T-cell (primary cell): ENCODE measurements at places on chromosomes 13 and 19. TPM values are rescaled to one million over a fixed set of nuclear protein-coding genes. Genes with fewer than 3 reads are reported as not detected.

GRCh38 chr13:73428137-73428536, 369.3 kb downstream of the KLF5 start:
- H3K27ac ChIP-seq, result no peak overlapping the region
- no peaks in the 10 kb centered on the region for H3K27me3 ChIP-seq
- no peak for DNase-seq
- no peaks in the 10 kb centered on the region for H3K4me1 ChIP-seq
- no peaks in the 10 kb centered on the region for H3K36me3 ChIP-seq
- no peak overlapping the region for H3K4me3 ChIP-seq

- peaks cover 14% of the 10 kb centered on the region for H3K4me1 ChIP-seq
- no peak overlapping the region for H3K27ac ChIP-seq
- DNase-seq, result no peak
- no peaks in the 10 kb centered on the region for H3K36me3 ChIP-seq
Measured at GRCh38 chr19:34276614-34277013, 22.3 kb downstream of the GARRE1 start.

- H3K36me3 ChIP-seq, result no peaks in the 10 kb centered on the region
- no peak overlapping the region for H3K27ac ChIP-seq
- no peak for DNase-seq
- H3K27me3 ChIP-seq, result no peaks in the 10 kb centered on the region
- no peaks in the 10 kb centered on the region for H3K4me1 ChIP-seq
Measured at GRCh38 chr13:34502011-34502410, 440.1 kb upstream of the NBEA start.

DNA sequence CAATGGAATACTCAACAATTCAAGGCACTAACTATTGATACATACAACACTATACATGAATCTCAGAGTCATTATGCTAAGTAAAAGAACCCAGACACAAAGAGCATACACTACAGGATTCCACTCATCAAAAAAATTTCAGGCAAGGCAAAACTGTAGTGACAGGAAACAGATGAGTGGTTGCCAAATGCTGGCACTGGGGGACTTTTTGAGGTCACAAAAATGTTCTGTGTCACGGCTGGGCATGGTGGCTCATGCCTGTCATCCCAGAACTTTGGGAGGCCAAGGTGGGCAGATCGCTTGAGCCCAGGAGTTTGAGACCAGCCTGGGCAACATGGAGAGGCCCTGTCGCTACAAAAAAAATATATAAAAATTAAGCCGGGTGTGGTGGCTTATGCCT, 129.4 kb downstream of the KL start:
- H3K4me3 ChIP-seq, result no peak overlapping the region
- no peaks in the 10 kb centered on the region for H3K4me1 ChIP-seq

- H3K27me3 ChIP-seq, result no peaks in the 10 kb centered on the region
- H3K4me3 ChIP-seq, result no peak overlapping the region
- H3K36me3 ChIP-seq, result no peaks in the 10 kb centered on the region
- no peak for DNase-seq
Measured at GRCh38 chr13:110824702-110825300, 90.1 kb downstream of the ANKRD10 start.

GRCh38 chr19:42199440-42200115, 17.9 kb downstream of the DEDD2 start:
- peaks cover 59% of the 10 kb centered on the region for H3K4me1 ChIP-seq
- peak overlapping the region; percentile 57 for H3K4me3 ChIP-seq
- peak overlapping the region; percentile 94 for H3K27ac ChIP-seq
- peaks cover 53% of the 10 kb centered on the region for H3K36me3 ChIP-seq
- H3K27me3 ChIP-seq, result no peaks in the 10 kb centered on the region

GRCh38 chr13:87131611-87132010, 539.6 kb upstream of the SLITRK5 start:
- H3K4me1 ChIP-seq, result no peaks in the 10 kb centered on the region
- no peak overlapping the region for H3K27ac ChIP-seq
- H3K4me3 ChIP-seq, result no peak overlapping the region

DNA sequence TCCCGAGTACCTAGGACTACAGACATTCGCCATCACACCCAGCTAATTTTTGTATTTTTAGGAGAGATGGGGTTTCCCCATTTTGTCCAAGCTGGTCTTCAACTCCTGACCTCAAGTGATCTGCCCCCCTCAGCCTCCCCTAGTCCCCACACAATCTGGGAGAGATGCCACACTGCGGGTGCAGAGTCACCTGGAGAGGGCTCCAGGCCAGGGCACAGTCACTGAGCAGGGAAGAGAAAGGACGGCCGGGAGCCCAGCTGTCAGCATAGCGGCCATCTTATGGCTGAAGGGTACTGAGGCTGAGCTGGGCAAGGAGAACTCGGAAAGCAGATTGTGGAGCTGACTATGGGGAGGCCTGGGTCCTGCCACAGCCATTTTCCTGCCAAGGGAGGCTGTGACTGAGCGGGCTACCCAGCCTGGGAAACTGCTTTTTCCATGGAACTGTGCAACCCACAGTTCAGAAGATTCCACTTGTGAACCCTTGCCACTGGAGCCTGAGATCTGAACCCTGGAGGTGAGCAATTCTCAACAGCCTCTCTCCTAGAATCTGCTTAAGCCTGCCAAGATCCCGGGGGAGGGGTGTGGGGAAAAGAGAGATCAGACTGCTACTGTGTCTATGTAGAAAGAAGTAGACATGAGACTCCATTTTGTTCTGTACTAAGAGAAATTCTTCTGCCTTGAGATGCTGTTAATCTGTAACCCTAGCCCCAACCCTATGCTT, 109.2 kb downstream of the ZNF486 start:
- no peaks in the 10 kb centered on the region for H3K4me1 ChIP-seq
- no peak for DNase-seq
- no peak overlapping the region for H3K27ac ChIP-seq
- H3K27me3 ChIP-seq, result no peaks in the 10 kb centered on the region

DNA sequence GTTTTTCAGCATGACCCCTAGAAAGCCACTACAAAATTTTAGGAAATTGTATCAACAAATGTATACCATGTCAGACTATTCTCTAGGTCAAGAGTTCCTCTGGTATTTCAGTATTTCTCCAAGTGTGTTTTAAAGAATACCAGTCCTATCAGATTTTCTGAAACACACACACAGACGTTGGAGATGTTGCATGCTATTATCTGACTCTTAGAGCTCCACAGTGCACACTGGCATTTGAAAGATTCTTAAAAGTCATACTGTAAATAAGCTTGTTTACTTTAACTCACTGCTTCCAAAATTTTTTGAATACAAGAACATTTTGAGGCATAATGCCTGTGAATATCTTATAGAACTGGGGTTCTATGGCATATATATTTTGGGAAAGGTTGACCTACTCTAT, 33.8 kb upstream of the VWA8 start:
- H3K36me3 ChIP-seq, result no peaks in the 10 kb centered on the region
- no peak overlapping the region for H3K4me3 ChIP-seq
- H3K4me1 ChIP-seq, result no peaks in the 10 kb centered on the region
- no peaks in the 10 kb centered on the region for H3K27me3 ChIP-seq
- H3K27ac ChIP-seq, result no peak overlapping the region

DNA sequence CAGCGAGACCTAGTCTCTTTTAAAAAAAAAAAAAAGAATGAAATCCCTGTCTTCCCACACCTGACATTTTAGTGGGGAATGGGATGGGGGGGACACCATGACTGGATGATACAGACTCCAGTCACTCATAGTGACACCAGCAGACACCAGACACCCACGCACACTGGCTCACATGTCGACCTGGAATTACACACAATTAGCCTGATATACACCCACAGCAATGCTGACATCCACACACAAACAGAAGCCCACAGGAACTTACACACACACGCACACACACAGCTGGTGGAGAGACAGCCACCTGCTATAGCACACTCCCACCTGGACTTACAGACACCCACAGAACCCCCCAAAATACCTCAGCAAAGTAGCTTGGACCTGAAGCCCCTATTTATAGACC, 8.3 kb upstream of the NANOS3 start:
- peaks cover 82% of the 10 kb centered on the region for H3K27me3 ChIP-seq
- H3K4me1 ChIP-seq, result peaks cover 5% of the 10 kb centered on the region
- no peak overlapping the region for H3K27ac ChIP-seq
- DNase-seq, result no peak
- no peaks in the 10 kb centered on the region for H3K36me3 ChIP-seq

DNA sequence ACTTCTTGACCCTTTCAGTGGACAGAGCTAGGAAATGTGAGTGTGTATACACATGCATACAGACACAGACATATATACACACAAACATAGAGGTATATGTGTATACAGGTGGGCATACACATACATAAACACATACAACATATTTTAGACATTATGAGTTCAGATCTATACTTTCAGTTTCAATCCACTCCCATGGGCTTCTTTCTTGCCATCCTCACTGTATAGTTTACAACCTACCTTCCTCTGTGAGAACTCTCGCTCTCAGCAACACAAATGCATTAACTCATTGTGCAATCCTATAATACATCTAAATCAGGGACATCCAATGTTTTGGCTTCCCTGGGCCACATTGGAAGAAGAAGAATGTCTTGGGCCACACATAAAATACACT, 21.2 kb upstream of the SCEL start:
- no peaks in the 10 kb centered on the region for H3K27me3 ChIP-seq
- no peak overlapping the region for H3K4me3 ChIP-seq
- H3K4me1 ChIP-seq, result no peaks in the 10 kb centered on the region
- DNase-seq, result no peak

DNA sequence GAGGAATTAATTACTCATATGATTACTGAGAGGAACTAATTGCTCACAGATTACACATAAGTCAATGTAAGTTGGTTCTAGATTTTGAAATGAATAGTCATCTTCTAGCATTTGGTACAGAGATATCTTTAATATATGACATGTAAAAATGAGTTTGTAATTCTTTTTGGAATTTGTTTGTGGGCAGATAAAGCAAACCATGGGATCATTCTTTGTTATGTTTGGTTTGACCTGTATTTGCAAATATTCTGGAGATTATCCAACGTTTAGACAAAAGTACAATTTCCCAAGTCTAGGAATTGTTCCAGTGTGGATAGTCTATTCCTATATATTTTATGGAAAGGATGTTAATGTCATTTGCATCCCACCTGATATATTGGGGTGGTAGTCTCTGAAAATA, 309.6 kb upstream of the EDNRB start:
- no peak overlapping the region for H3K27ac ChIP-seq
- no peak for DNase-seq
- H3K36me3 ChIP-seq, result no peaks in the 10 kb centered on the region
- no peaks in the 10 kb centered on the region for H3K4me1 ChIP-seq

DNA sequence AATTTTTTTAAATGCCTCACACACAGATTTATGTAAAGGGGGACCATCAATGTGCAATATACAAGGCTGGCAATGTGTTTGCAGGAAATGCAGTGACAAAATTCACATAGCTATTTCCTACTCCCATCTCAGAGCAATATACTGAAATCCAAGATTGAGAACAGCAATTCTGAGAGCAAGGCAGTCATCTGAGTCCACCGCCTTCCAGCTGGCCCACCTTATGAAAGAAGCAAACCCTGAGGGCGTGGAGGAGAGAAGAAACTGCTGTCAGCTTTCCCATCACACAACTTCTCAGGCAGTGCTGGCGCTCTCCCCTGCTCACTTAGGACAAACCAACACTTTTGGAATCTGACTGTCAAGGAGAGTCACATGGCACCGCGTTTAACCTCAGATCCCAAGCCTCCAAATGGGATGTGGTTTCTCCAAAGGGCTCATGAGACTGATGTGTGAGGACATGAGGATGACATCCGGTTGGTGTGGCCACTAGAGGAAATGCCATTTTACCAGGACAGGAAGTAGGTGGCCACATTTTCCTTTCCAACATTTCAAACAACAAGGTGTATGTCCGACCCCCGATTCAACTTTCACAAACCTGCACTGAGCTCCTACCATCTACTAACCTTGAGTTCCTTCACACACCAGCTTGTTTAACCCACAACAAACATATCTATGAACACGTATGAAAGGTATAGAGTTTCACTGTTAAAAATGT, 3.7 kb upstream of the DOCK9 start:
- no peaks in the 10 kb centered on the region for H3K27me3 ChIP-seq
- no peaks in the 10 kb centered on the region for H3K36me3 ChIP-seq
- H3K27ac ChIP-seq, result no peak overlapping the region
- peaks cover 24% of the 10 kb centered on the region for H3K4me1 ChIP-seq

DNA sequence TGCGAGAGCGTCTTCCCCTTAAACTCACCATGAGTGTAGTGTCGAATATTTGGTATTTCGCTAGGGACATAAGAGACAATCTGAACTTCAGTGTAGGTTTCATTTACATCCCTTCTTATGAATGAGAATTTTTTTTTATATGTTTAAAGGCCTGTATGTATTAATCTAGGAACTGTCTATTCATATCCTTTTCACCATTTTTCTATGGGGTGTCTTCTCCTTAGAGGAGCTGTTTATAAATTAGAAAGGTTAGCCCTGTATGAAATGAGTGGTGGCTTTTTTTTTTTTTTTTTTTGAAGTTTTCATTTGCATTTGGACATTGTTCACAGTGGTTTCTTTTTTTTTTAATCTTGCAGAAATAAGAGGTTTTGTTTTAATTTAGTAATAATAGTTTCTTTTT, 7.6 kb downstream of the ZNF146 start:
- no peak for DNase-seq
- H3K27me3 ChIP-seq, result no peaks in the 10 kb centered on the region
- peaks cover 20% of the 10 kb centered on the region for H3K4me1 ChIP-seq
- no peak overlapping the region for H3K27ac ChIP-seq
- H3K4me3 ChIP-seq, result no peak overlapping the region

DNA sequence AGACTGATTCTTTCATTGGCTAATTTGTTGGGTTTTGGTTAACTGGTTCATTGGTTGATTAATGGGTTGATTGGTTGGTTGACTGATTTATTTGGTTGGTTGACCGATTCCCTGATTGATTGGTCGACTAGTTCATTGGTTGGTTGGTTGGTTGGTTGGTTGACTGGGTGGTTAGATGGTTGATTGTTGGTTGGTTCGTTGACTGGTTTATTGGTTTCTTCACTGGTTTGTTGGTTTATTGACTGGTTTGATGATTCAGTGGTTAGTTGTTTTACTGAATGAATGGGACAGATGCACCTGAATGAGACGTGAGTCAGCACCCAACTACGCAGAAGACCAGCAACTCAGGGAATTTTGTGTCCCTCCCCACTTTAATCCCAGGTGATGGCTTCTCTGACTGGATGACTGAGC, 2.7 kb upstream of the NUP62 start:
- H3K36me3 ChIP-seq, result peaks cover 6% of the 10 kb centered on the region
- no peaks in the 10 kb centered on the region for H3K27me3 ChIP-seq
- peaks cover 60% of the 10 kb centered on the region for H3K4me1 ChIP-seq
- no peak for DNase-seq

GRCh38 chr13:97430296-97430695, 3.7 kb upstream of the RAP2A start:
- no peaks in the 10 kb centered on the region for H3K27me3 ChIP-seq
- H3K36me3 ChIP-seq, result no peaks in the 10 kb centered on the region
- H3K4me1 ChIP-seq, result peaks cover 2% of the 10 kb centered on the region
- H3K4me3 ChIP-seq, result no peak overlapping the region

Gene FAM83E
- total RNA-seq, result not detected

Gene ALG5
- 18.3 TPM for total RNA-seq

Gene ZNF850
- total RNA-seq, result 5.4 TPM

Gene SHISA7
- not detected for total RNA-seq

Gene CPAMD8
- total RNA-seq, result 2.4 TPM

Gene B9D2
- total RNA-seq, result 15.3 TPM

Gene FGF22
- 0.35 TPM for total RNA-seq

Gene NTF4
- not detected for total RNA-seq
